ENCODE measurements at places on chromosomes 7 and 10.

GRCh38 chr10:131650771-131651673 is 249.8 kb upstream of the PPP2R2D start:
- no peak for DNase-seq

GRCh38 chr7:45721686-45722598 is 147.8 kb downstream of the ADCY1 start:
- no peak for DNase-seq

- DNase-seq = no peak
These were observed 123.8 kb upstream of the PDSS1 start for GRCh38 chr10:26573674-26574073.

DNA sequence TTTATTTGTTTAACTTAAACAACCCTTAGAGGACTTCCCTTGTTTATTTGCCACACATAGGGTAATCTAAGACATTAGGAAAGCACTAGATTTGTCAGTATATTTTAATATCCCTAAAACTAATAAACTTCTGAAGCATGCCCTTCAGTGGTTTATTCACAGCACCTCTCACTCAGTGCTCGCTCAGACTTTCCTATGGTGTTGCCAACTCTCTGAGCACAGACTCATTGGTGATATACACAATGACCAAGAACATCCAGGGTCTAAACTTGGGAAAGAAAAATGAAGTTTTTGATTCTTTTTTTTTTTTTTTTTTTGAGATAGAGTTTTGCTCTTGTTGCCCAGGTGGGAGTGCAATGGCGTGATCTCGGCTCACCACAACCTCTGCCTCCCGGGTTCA is 82.2 kb downstream of the RAB11FIP2 start:
- peak; percentile 27 for DNase-seq

DNA sequence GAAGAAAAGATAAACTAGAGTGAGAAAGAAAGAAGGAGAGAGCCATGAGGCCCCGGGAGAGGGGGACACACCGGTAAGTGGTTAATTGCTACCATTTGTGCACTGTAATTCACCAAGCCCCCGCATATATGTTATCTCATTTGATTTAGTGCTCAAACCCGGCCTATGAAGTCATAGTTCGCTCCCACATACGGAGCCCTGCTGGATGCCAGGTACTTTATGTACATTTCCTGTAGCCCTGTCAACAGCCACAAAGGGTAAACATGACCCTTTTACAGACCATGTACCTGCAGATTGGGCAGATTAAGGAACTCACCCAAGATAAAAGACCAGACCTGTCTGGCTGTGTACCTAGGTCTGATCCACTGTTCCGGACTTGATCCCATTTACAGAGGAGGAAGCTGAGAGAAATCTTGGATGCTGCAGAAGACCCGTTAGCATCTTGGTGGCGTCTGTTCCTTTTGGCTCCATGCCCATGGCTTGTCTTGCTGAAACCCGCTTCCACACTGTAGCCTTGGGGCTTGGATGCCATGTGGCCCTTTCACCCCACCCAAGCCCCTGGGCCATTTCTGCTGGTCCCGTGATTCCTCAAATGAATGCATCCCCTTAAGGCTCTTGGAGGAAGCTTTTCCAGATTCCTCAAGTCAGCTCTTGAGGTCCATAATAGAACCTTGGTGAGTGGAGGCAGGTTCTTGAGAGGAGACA is 32.3 kb downstream of the FAM241B start:
- no peak for DNase-seq

- no peak for DNase-seq
These were observed 162.6 kb downstream of the ATE1 start for GRCh38 chr10:121765204-121765603.

GRCh38 chr10:51001587-51001986 is 72.7 kb upstream of the PRKG1 start:
- no peak for DNase-seq

DNA sequence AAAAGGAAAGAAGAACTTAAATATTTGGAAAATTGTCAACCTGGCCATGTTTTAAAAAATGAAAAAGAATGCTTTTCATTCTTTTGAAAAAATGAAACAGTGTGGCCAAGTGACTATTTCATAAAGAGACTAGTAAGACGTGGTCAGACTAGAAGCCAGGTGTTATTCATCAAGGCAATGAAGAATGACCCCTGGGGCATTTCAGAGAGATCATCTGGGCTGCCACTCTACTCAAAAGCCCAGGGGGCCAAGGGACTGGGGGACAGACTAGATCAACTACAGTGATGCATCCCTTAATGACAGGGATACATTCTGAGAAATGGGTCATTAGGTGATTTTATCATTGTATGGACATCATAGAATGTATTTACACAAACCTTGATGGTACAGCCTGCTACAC is 199.4 kb downstream of the STK31 start:
- no peak for DNase-seq

GRCh38 chr10:6522230-6522629 is 57.8 kb downstream of the PRKCQ start:
- DNase-seq = no peak

GRCh38 chr10:121494296-121494695 is 103.9 kb downstream of the FGFR2 start:
- DNase-seq = no peak

DNA sequence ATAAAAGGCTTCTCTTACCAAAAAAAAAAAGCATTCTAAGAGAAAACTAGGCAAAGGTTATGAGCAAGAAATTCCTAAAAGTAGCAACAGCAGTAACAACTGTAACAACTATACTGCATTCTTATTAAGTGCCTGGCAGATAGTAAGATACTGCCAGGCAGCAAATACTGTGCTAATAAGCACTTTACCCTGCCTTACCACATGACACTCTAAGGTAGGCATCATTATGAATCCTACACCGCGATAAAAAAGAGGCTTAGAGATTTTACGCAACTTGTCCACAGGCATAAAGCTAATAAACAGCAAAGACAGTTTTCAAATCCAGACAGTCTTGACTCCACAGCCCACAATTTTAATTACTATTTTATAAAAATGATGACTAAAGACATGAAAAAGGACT is 83.2 kb downstream of the USP6NL start:
- DNase-seq = no peak

GRCh38 chr10:102381983-102382382 is 13.5 kb upstream of the NFKB2 start:
- no peak for DNase-seq

DNA sequence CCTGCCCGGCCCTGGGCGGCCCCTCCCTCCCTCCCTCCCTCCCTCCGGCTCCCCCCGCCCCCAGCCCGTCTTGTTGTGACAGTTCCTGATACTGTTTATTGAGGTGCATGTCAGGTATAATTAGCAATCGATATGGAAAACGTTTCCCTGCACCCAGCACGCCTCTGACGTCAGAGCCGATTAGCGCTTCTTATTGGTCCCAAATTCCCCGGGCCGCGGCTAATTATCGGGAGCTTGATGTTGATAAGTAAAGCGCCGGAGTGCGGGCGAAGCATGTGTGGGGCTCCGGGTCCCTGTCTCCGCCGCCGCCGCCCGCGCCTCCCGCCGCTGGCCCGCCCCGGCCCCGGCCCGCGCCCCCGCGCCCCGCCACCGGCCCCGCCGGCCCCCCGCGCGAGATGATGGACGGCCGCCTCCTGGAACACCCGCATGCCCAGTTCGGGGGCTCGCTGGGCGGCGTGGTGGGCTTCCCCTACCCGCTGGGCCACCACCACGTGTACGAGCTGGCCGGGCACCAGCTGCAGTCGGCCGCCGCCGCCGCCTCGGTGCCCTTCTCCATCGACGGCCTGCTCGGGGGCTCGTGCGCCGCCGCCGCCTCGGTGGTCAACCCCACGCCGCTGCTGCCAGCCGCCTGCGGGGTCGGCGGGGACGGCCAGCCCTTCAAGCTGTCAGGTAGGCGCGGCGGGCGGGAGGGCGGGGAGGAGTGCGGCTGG is at the start of gene UNCX:
TSS of gene UNCX (plus strand) at position 250 of the 710 bp plus-strand sequence. CDS start at position 396, 146 bp downstream.
- no peak for DNase-seq

DNA sequence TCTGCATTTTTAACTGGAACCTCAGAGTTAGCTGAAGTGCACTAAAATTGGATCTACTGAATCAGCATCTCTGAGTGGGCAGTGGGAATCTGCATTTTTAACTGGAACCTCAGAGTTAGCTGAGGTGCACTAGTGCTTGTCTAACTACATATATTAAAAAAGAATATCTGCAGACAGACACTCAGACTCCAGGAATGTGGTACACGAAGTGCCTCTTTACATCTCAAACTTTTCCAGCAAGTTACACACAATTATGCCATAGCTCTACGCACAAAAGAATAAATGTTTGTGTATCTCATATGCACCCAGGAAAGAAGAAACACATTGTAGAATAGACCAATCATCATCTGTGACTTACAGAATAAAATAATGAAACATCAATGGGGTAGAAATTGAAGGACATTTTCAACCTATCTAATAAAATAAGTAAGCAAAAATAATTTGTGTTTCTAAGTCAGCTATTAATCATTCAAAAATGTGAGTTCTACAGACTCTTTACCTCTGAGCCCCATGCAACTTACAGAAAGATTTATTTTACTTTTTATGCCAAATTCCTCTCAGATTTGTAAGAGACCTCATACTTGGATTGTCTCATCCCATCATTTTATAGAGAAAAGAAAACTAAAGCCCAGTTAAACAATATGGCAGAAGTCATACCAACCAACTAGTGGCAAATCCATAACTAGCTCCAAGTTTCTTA is 28.3 kb downstream of the PPP1R3A start:
- no peak for DNase-seq

GRCh38 chr7:95972523-95972922 is 200.2 kb downstream of the DYNC1I1 start:
- no peak for DNase-seq

- DNase-seq = no peak
These were observed 9.9 kb downstream of the EPDR1 start for GRCh38 chr7:37930226-37930948.

GRCh38 chr7:13724191-13724976 is 265.1 kb downstream of the ETV1 start:
- no peak for DNase-seq

- DNase-seq = no peak
These were observed 38.1 kb downstream of the EXOC6 start for GRCh38 chr10:92886334-92886961.

DNA sequence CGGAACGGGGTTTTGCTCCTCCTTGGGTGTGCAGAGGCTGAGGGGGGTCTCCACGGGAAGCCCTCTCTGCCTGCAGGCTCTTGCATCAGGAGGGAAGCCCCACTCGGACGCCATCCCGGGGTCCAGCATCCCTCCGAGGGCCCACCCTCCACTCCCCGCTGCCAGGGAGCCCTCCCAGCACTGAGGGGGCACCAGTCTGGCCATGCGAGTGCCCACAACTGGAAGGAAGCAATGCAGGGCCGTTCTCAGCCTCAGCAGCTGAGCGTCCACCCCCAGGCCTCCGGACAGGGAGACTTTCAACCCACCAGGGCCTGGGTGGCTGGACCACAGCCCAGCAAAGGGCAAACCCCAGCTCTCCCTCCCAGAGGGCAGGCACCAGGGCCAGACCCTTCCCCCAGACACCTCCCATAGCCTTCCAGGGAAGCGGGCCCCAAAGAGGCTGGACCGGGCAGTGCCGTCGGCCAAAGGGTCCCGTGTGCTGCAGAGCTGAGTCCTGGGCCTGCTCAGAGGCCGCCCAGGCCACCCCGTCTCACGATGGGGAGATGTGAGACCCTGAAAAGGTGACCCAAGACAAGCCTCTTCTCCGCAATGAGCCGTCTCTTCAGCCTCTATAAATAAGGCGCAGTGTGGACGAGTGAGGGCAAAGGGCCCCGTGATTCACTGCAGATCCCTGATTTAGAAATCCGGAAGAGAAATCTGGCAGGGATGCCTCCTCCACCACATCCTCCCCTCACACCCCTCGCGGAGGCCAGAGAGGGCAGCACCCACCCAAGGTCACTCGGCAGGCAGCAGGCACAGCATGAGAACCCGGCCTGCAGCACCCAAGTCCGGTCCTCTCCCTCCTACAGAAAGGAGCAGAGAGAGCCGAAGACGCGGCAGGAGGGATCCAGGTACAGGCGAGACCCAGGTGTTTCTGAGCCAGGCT is 81.9 kb upstream of the DNAAF5 start:
- peak; percentile 31 for DNase-seq

DNA sequence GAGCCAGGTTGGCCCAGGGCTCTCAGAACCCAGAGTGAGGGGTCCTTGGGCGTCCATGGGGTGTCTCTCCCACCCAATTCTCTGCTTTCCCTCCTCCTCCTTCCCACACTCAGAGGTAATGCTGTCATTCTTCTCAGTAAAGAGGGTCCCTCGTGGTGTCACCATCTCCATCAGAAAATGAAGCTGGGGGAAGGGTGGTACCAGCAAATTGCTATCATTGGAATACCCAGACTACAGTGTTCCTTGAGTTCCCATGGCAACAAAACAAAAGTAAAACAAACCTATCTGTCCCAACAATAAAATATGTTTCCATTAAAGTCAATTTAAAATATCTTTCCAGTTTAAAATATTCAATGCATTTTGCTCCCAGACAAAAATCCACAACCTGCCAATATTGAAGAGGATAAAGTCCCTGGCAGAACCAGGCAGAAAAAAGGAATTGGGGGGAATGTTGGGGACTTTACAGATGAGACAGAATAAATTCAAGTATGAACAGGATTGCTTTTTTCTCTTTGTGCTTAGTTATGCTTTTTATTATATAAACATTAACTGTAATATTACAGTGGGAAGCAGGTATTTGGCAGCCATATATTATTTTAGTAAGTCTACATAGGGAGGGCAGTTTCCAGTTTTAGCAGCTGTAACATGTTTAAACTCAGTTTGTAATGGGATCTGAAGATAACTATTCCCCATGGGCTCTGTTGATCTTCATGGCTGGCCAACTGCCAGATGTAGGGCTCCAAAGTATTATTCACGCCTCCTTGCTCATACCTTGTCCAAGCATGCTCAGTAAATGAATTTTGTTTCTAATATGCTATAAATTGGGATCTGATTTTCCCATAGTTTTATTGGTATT is 182.1 kb downstream of the ARID5B start:
- peak; percentile 82 for DNase-seq

GRCh38 chr7:99440195-99440594 is 1.5 kb downstream of the CPSF4 start:
- no peak for DNase-seq

- no peak for DNase-seq
These were observed 165.6 kb downstream of the DPP6 start for GRCh38 chr7:154217688-154218340.

DNA sequence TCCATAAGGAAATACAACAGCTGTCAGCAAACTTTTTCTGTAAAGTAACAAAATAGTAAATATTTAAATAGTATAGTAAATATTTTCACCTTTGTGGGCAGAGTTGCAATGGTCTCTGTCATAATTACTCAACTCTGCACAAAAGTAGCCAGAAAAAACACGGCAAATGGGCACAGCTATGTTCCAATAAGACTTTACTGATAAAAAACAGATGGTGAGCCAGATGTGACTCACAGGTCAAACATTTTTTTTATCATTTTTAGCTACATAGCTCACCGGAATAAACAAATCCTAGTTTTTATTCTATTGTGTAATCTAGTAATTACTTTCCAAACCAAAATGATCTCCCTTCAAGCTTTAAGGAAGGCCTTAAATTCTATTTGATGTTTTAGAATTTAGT is 55.3 kb downstream of the NCAPG2 start:
- DNase-seq = no peak

GRCh38 chr10:123144697-123145541 is 3.0 kb upstream of the HMX2 start:
- no peak for DNase-seq

- no peak for DNase-seq
These were observed 4.9 kb downstream of the SMARCD3 start for GRCh38 chr7:151243408-151244195.

GRCh38 chr7:15720849-15721471 is 34.5 kb upstream of the MEOX2 start:
- peak; percentile 23 for DNase-seq

All from left cardiac atrium (tissue), 4 donors.